Activated T-cell treated with anti-CD3 and anti-CD28 coated beads, Interleukin-2, amount 50 U/mL, for 4 hours (primary cell): ENCODE measurements at places on chromosomes 3 and 15.

GRCh38 chr3:51968883-51969678 is 1.8 kb upstream of the PCBP4 start:
- DNase-seq, result no peak

- peak; percentile 32 for DNase-seq
These were observed 10.3 kb downstream of the LPP start for GRCh38 chr3:188164248-188164687.

DNA sequence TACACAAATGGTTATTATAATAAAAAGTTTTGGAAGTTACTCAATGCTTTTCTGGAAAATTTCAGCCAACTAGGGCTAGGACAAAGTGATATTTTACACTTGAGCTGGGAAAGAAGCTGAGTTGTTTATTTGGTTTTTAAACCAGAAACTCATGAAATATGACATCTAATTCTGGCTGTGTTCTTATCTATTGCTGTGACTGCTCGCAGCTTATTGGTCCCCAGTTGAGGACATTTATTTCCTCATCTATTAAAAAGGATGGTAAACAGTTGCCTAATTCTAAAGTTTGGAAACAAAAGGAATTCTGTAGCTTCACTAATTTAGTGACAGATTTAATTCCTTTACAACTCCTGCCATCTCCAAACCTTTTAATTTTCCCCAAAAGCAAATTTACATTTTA is 487.6 kb upstream of the IL12A start:
- DNase-seq, result no peak

DNA sequence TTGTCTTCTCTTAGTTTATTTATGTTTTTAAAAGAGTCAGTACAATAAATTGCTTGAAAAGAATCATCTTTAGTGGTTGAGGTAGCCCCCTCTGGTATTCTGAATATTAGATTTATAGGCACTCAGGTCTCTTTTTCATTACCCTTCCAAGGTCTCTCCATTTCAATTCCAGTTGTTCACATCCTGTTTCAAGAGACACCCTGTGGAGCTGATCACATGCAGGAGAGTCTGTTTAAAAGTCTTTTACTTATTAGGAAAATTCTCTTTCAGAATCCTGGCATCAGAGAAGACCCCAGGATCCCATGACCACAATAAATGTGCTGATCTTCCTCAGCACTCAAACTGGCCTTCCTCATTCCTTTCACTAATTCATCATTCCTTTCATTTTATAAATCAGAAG is 195.7 kb downstream of the ZIC4 start:
- no peak for DNase-seq
